ENCODE measurements at places on chromosomes 2 and 18.

GRCh38 chr2:16093639-16094529, 153.5 kb downstream of the MYCN start:
- no peak for DNase-seq

GRCh38 chr18:43265465-43265864, 11.8 kb downstream of the SYT4 start:
- no peak for DNase-seq

DNA sequence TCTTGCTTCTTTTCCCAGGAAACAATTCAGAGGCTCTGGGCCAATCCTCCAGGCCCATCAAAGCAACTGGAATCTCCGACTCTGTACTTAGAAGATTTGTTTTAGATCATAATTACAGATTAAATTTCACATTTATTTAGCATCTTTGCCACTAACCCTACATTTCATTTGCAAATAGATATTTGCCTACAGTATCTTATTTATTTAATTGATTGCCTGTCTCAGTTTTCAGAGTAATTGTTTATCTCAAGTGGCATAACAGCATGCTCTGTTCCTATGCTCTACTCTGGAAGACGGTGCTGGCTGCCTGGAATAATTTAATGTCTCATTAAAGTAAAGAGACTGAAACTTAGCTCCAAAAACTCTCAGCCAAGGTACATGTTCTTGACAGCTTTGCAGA, 213.4 kb downstream of the HNMT start:
- no peak for DNase-seq

DNA sequence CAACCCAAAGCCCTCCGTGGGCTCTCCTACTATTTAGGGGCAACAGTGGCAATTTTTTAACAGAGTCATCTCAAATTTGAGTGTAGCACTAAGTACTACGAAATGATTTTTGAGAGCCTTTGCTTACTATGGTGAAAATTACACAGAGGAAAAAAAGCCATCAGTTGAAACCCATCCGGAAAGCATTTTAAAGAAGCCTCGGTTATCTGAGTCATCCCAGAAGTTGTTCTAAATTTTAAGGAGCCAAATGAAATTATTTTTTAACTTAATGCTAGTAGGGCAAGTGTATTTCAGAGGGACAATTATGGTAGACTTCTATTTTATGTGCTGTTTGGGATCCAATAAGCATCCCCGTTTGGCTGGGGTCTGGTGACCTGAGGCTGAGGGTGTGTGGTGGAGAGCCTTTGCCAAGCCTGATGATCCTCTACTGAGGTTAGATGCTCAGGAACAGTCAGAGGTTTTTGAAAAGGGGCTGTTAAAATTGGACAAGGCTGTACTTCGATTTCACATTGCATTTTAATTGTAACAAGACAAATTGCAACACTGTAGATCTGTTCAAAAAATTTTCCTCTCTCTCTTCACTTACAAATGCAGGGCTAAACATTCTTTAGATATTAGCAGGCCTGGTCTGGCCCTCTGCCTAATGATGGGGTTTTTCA, 47.0 kb downstream of the RAPGEF4 start:
- DNase-seq, result no peak

DNA sequence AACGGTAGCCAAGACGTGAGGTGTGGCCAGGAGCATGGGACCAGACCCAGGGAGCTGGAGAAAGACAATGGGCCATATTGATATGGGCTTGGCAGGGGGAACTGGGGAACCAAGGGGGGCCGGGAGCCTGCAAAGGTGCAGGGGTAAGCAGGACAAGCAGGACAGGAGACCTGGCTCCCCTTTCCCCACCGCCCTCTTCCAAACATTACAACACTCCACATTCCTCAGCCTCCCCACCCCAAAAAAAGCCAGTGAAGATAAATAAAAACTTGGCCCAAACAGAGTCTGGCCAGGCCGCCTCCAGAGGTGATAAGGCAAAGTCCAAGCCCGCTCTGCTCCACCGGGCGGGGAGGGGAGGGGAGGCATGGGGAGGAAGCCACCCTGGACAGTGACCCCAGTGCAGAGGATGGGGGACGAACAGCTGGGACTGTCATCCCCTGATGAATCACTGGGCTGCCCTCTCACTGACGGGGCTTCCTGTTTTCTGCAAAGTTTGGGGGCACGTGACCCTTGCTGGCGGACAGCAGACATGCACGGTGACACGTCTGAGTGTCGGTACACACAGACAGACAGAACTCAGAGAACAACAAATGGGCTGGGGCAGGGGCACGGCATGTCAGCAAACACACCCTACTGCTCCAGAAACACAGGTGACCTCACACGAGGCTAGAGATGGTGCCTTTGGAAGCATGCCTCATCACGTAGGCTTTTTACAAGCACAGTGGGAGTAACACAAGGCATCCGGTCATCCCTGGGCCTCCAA, 100.2 kb downstream of the TNS1 start:
- peak; percentile 97 for DNase-seq

DNA sequence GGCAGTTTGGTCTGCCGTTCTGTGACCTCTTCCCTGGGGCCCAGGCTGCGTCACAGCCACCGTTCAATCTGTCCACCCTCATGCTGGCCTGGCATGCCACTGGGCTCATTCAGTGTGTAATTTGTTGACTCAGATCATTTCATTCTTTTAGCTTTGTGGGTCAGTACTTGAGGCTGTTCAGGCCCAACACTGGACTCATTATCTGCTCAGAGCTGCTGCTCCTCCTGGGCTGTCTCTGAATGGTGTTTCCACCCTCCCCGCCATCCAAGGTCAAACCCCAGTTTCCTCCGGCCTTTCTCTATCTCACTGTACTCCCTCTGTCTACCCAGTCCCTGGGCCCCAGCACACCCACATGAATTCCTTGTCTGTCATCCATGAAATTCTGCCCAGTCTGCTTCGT, 152.4 kb upstream of the NCK2 start:
- no peak for DNase-seq

- no peak for DNase-seq
Measured at GRCh38 chr18:48923746-48924629, 26.8 kb downstream of the SMAD7 start.

DNA sequence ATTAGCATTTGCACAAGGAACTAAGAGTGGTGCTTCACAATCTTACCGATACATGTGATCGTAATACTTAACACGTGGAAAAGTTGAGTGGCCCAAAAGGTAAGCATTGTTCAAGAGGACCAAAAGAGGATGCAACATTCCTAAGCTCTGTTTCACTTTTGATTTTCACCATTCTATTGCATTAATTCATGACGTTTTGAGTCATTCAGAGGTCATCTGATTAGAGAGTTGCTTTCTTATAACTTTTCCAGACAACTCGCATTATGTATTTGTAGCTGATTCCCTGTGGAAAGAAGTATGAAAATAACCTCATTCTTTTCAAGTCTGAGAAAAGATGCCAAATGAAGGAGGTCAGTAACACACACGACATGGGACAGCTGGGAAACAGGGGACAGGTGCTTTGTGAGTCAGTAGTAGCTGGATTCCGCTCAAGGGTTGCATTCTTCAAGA, 344.4 kb downstream of the RND3 start:
- DNase-seq, result no peak

DNA sequence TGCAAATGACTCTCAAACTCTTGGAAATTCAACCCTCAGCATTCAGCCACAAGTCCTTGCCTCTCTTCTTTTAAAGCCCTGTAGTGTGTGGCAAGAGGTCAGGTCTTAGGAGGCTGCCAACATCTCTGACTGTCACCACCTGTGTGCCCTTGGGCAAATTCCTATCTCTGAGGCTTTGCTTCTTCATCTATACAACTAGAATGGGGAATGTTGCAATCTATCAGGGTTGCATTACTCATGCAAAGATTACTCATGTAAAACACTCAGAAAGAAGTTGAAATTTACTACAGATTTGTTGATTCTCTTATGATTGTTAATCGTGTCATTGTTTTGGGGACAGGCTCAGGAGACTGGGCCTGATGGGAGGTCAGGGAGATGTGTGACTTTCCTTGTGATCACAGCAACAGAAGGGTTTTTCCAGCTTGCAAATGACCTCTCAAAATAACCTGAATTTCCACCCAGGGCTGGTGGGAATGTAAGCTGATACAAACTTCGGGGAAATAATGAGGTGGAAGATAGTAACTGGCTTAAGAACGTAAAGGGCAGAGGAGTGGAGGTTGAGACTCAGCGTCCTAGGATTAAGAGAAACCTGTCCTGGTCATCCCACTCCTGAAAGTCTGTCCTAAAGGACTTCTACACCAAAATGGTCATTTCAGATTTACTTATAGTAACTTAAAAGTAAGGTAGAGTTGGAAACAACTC, 32.1 kb upstream of the SIGLEC15 start:
- no peak for DNase-seq
